Naive B cell (primary cell): ENCODE measurements at places on chromosomes 3 and 15. TPM values are rescaled to one million over a fixed set of nuclear protein-coding genes. Genes with fewer than 3 reads are reported as not detected.

- H3K27ac ChIP-seq, result no peak overlapping the region
- H3K4me1 ChIP-seq, result peaks cover 5% of the 10 kb centered on the region
- peaks cover 44% of the 10 kb centered on the region for H3K27me3 ChIP-seq
- H3K36me3 ChIP-seq, result peaks cover 3% of the 10 kb centered on the region
- H3K4me3 ChIP-seq, result no peak overlapping the region
- no peak for DNase-seq
Observed at GRCh38 chr3:57141719-57142410, 23.3 kb downstream of the IL17RD start.

DNA sequence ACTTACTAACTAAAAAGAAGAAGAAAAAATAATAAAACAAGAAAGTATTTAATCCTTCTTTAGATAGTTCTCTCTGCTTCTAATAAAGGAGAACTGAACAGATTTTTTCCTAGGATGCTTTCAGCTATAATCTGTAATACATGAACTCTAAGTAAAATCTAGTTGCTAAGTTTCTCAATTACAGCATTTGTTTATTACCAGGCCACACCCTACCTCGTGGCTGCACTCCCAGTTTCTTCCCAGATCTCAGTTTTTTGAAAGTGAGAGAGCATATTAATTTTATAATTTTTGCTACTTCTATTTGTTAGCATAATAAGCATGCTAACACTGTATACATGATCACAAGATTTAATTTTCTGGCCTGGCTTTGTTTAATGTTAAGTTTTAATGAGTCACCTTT lies 258.3 kb downstream of the IL5RA start:
- DNase-seq, result no peak
- H3K36me3 ChIP-seq, result no peaks in the 10 kb centered on the region
- H3K27me3 ChIP-seq, result peaks cover 4% of the 10 kb centered on the region
- no peaks in the 10 kb centered on the region for H3K4me1 ChIP-seq
- H3K27ac ChIP-seq, result no peak overlapping the region

DNA sequence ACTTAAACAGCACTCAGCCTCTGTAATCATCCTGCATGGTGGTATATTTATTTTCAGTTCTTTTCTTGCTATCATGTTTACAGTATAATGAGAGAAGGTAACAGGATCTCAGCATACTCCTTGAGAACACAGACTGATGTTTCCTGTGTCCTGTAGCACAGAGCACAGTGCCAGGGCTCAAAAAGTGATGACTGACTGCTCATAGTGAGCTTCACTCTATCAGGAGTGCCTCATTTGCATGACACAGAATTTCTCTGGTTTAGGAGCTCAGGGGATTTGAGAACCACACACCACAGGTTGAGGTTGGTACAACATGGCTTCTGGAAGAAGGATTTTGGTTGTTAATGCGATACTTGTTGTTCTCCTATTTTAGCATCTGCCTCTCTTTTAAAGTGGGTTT lies 68.5 kb upstream of the SLC2A2 start:
- no peak overlapping the region for H3K4me3 ChIP-seq
- H3K27ac ChIP-seq, result no peak overlapping the region
- no peaks in the 10 kb centered on the region for H3K36me3 ChIP-seq
- no peak for DNase-seq
- H3K27me3 ChIP-seq, result no peaks in the 10 kb centered on the region

GRCh38 chr3:126936853-126937425 lies 46.0 kb upstream of the PLXNA1 start:
- no peak overlapping the region for H3K4me3 ChIP-seq
- H3K27ac ChIP-seq, result no peak overlapping the region
- no peaks in the 10 kb centered on the region for H3K27me3 ChIP-seq
- no peak for DNase-seq
- H3K4me1 ChIP-seq, result peaks cover 4% of the 10 kb centered on the region

The SGO1 gene
- polyA plus RNA-seq, result 11.5 TPM

DNA sequence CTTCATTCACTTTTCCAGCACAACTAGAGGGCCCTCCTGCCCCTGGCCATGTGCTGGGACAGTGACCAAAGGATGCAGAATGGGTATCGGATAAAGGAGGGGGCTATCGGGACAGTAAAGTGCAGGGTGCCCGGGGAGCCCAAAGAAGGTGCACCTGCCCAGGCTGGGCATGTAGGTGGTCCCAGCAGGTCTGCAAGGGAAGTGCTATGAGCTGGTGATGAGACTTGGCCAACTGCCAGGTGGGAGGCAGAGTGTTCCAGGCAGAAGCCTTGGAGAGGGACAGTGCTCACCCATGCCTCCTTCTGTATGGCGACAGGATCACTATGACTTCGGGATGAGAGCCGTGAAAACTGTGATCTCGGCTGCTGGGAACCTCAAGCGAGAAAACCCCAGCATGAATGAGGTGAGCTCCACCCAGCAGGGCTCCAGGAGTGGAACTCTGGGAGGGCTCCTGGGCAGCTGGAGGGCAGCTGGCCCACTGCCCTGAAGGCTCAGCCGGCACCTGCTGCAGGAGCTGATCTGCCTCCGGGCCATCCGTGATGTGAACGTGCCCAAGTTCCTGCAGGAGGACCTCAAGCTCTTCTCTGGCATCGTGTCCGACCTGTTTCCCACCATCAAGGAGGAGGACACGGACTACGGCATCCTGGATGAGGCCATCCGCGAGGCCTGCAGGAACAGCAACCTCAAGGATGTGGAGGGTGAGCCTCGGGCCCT lies 48.4 kb downstream of the DNAH1 start:
- no peak overlapping the region for H3K27ac ChIP-seq

The MCCC1 gene
- polyA plus RNA-seq, result 26.9 TPM

DNA sequence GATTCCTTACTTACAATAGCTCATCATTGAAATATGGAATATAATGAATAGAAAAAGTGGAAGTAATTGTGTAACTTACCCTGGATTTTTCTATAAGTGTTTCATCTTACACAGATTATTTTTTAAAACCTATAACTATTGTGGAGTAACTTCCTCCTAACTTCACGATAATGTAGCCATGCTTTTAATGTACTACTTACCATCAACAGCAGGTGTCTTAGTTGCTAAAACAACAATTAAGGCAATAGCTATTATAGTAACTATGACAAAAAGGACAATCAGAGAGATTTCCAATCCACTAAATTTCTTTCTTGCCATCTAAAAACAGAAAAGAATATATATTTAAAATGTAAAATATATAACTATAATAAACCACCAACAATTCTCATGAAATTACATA lies 2.6 kb downstream of the SI start:
- no peaks in the 10 kb centered on the region for H3K27me3 ChIP-seq
- H3K27ac ChIP-seq, result no peak overlapping the region
- no peak for DNase-seq
- no peaks in the 10 kb centered on the region for H3K36me3 ChIP-seq
- no peaks in the 10 kb centered on the region for H3K4me1 ChIP-seq

The COL8A1 gene
- not detected for polyA plus RNA-seq

DNA sequence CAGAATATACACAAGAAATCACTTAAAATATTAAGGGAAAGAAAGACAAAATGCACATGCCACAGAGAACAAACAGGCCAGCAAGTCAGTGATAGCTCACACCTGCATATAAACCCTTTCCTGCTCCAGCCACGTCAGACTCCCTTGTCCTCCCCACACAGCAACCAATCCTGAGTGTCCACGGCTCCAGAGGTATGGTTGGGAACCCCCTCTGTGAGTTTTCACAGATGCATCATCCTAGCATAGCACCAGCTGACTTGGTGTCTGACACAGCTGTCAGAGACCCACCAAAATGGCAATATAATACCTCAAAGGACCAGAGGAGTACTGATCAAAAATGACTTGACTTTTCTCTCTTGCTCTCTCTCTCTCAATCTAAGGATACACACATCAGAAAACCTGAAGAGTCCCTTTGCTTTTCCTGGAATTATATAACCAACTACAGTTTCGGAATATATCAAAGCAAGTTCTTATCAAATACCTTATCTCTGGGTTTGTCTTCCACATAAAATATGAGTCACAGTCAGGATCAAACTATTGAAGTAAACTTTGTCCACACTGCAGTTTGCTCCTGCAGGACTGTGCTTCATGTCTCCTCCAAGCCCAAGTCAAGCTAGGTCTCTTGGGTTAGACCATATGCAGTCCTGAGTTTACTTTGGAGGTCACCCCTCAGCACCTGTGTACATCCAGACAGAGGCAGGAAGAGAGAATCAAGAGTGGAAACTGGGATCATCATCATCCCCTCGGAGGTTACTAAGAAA lies 187.1 kb upstream of the THBS1 start:
- H3K27me3 ChIP-seq, result no peaks in the 10 kb centered on the region
- H3K4me1 ChIP-seq, result no peaks in the 10 kb centered on the region
- H3K27ac ChIP-seq, result no peak overlapping the region
- H3K4me3 ChIP-seq, result no peak overlapping the region
- no peak for DNase-seq

The ZFAND6 gene
- polyA plus RNA-seq, result 189 TPM

The AHSG gene
- not detected for polyA plus RNA-seq

- peaks cover 64% of the 10 kb centered on the region for H3K4me1 ChIP-seq
- DNase-seq, result no peak
- peak overlapping the region; percentile 41 for H3K27ac ChIP-seq
- H3K4me3 ChIP-seq, result peak overlapping the region; percentile 41
- H3K36me3 ChIP-seq, result no peaks in the 10 kb centered on the region
Observed at GRCh38 chr3:136186344-136186743, 9.8 kb downstream of the MSL2 start.

The CD276 gene
- not detected for polyA plus RNA-seq
